Activated naive CD4-positive, alpha-beta T cell treated with anti-CD3 and anti-CD28 coated beads, Interleukin-2, amount 10 ng/mL, durations not matched to agents 5 hours and 36 hours (primary cell): ENCODE measurements at places on chromosomes 3 and 15. TPM values are rescaled to one million over a fixed set of nuclear protein-coding genes. Genes with fewer than 3 reads are reported as not detected.

Gene SLC7A14
- total RNA-seq: not detected

Gene XXYLT1
- 6.4 TPM for total RNA-seq

Gene ITIH1
- not detected for total RNA-seq

Gene GOLGA6D
- total RNA-seq: not detected

Gene ADAMTS7
- total RNA-seq: not detected

Gene EOMES
- total RNA-seq: 0.87 TPM

Gene XIRP1
- total RNA-seq: not detected

Gene MINAR1
- total RNA-seq: 0.58 TPM

Gene GPR149
- total RNA-seq: not detected

Gene LRRC31
- total RNA-seq: not detected

Gene RLBP1
- not detected for total RNA-seq
